ENCODE measurements at places on chromosomes 2 and 18.
A peak's percentile ranks its signal among the peaks of the same experiment; 100 is the strongest.

GRCh38 chr2:62895632-62896009, 155.0 kb upstream of the OTX1 start:
- no peak for DNase-seq

GRCh38 chr2:235568431-235568830, 74.6 kb downstream of the AGAP1 start:
- no peak for DNase-seq

DNA sequence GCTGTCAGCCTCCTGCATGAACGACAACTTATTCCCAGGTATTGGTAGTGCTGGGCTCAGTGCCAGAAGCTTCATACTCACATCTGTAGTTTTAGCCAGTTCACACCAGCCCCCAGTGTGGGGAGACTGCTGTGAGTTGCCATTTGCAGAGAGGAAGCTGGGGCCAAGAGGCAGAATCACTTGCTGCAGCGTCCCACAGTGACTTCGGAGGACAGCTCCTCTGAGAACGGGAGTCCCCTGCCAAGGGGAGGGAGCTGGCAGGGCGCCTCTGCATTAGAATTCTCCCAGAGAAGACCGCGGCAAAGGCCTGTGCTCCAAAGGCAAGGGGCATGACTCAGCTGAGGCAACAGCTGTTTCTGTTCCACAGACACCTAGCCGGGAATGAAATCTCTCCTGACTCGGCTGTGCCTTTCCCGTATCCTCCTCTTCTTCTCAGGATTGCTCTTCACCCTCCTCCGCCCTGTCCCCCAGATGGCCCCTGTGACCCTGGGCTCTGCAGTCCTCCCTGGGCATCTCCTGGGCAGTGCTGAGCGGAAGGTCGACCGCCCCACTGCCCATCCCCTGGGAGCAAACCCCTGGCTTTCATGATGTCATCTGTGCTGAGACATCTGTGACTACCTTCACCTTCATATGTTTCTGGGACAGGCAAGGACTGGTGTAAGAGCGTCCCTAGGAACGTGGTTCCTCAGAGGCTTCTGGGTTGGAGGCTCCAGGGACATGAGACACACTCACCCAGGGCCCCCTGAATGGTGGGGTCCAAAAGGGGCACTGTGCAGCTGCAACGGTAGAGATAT, 18.0 kb downstream of the MAL start:
- peak; percentile 67 for DNase-seq

- no peak for DNase-seq
Observed at GRCh38 chr2:6973895-6974545, 56.8 kb downstream of the RNF144A start.

DNA sequence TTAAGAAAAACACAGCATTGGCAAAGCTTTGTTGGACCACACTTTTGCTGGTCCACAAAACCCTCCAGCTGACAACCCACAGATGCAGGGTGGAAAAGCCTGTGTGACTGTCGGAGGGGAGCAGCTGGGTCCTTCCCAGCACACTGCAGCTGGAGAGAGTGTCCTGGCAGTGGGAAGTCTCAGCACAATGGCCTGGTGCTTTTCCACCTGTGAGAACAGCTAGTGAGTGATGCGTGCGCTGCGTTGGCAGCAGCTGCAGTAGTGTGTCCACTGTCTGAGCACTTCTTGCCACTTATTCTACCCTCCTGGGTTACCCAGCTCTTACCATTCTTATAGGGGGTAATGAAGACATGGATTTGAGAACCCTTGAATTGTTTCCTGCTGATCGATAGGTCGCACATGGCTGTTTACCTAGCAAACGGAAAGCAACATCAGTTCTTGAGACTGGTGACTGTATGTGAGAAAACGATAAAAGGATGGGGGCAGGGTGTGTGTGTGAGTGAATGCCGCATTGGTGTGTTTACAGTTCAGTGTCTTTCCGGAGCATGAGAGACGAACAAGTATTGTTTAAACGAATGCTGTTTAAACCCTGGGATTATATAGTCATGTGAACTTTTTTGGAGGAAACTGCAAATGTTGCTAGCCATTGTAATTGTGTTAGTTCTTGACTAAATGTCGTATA, 69.7 kb downstream of the LYPD6 start:
- DNase-seq = no peak

DNA sequence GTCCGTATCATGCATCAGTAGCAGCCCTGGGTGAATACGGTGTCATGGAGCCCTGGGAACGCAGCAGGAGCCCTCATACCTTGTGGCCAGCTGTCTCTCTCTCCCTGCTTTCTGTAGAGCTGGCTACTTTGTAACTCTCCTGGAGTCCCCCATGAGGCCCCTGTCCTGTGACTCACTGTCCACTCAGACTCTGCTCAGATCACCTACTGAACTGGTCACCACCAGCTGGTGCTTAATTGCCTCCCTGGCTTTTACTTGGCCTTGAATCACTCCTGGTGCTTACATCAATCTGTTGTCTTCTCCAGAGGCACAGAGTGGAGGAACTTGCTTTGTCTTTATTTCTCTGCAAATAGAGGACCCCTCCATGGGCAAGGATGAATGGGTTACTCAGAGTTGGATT, 172.7 kb downstream of the HRH4 start:
- DNase-seq = no peak

DNA sequence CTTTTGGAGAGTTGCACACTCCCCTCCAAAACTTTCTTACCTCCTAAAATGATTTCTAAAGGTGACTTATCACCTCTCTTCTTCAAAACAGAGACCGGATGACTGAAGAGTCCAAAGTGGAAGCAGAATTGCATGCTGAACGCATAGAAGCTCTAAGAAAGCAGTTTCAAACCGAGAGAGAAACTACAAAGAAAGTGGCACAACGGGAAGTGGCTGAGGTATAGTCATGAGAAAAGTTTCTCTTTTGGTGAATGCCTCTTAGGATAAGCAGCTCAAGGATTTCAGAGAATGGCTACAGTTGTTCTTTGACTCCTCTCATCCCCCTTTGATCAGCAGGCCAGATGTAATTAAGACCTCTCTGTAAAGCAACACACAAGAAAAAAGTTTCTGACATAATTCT, 73.6 kb downstream of the GTF3C3 start:
- no peak for DNase-seq

DNA sequence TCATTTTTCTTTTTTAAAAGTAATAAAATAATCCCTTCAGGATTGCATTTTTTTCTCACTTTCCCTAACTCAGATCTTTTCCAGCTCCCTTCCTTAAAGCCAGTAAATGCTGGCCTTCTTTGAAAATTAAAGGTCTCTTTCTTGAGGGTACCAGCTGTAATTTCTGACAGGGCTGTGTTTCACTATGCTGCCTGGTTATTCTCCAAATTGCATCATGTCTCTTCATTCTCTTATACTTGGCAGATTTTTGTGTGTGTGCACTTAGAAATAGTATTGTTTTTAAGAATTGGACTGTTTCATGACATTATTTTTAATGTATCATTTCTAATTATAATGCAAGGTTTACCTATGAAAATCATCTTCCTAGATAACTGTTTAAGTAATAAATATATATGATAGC, 72.0 kb upstream of the EPB41L5 start:
- no peak for DNase-seq

GRCh38 chr2:176477336-176477735, 208.1 kb downstream of the MTX2 start:
- no peak for DNase-seq

- no peak for DNase-seq
Observed at GRCh38 chr2:72994282-72994990, 77.1 kb downstream of the SFXN5 start.

- DNase-seq = no peak
Observed at GRCh38 chr18:73839441-73839840, 308.2 kb downstream of the FBXO15 start.

GRCh38 chr2:69830045-69830905, 815 bp downstream of the GMCL1 start:
- peak; percentile 18 for DNase-seq

- DNase-seq = no peak
Observed at GRCh38 chr2:213932-214693, 49.7 kb downstream of the SH3YL1 start.

GRCh38 chr2:36490749-36491148, 107.2 kb downstream of the FEZ2 start:
- DNase-seq = no peak

- no peak for DNase-seq
Observed at GRCh38 chr2:26569216-26570082, 71.7 kb downstream of the CIB4 start.

DNA sequence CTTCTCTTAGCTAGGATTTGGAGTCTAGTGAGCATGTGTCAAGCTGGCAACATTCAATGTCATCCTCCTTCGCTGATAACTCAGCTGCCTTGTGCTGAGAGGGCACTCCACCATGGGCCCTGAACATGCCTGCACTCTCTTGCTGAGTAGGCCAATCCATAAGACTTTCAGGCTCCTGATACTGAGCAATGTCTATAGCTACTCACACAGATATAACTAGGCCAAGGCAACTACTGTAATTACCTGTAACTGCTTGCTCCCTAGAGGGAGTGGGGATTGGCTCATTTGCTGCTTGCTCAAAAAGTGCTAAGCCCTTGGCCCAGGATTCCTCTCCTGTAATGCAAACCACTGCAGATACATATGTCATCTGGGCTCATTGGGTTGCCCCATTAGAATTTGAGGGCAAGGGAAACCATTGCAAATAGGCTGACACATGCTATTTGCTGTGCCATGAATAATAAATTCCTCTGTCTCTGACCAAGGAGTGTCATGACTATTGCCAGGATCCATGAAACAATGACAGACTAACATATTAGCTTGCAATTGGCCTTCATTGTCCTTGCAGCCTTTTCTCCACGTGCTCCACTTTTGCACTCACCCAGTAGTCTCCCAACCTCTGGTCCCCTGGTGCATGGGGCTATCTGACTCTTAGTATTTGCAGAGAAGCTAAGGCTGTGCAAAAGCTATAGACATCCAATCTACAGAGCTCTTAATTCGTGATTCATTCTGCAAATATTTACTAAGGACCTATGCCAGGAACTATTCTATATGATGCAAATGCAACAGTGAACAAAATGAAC, 36.9 kb upstream of the BMPR2 start:
- DNase-seq = no peak

DNA sequence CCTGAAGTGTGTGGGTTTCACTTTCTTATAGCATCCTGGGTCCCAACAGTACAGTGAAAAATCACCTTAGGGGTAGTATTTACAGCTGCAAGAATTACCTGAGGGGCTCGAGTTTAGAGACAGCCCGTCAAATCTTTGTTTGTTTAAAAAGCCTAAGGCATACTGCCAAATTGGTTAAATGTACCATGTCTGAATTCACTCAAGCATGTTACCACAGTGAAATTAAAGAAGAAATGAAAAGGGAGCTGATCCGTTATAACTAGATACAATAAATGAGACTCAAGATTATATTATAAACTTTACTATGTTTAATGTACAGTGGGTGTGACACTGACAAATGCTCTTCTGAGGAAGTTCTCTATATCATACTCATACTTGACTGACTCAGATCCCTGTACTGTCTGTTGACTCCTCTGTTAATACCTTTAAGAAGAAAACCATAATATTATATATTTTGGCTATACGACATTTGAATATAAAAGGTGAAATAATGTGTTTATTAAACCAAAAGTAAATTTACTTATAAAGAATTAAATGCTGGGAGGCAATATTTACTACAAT, 107.3 kb downstream of the TMEFF2 start:
- DNase-seq = no peak

DNA sequence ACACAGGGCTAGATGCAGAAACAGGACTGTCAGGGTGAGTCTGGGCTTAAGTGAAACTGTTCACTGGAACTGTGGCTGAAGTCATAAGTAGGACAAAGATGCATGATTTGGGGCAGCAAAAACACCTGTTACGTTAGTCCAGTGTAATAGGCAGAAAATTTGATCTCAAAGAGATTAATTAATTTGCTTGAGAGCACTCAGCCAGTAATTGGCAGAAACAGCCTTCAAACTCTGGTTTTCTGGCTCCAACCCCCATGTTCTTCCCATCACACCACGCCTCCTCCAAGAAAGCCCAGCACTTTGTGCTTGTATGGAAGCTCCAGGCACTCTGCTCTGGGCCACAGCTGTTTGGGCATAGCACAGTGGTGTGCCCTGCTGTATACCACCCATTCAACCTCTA, 54.0 kb downstream of the CNTNAP5 start:
- no peak for DNase-seq

GRCh38 chr2:55160422-55160821, 71.7 kb downstream of the CLHC1 start:
- DNase-seq = no peak

DNA sequence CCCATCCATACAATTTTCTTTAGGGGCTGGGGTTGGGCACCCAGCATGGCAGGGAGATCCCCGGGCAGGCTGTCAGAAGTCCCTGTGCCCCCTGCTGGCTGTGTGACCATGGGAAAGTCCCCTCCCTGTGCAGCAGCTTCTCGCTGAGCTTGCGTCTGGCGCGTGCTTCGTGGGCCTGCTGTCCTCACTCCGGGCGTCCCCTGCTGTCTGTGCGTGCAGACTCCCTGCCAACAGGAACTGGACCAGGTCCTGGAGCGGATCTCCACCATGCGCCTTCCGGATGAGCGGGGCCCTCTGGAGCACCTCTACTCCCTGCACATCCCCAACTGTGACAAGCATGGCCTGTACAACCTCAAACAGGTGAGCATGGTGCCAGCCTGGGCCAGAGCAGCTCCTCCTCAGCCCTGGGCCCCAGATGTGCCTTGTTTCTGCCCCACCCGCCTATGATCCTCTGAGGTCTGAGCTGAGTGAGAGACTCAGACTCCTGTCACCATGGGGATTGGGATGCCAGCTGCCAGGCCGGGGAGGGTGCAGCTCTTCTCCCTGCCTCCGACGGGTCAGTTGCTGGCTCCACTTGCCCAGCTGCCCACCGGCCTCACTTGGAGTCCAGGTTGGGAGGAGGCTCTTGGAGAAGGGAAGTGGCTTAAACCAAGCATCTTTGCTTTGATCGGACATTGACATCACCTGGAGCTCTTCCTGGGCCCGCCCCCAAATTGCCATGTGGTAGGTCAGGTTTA, 28.6 kb downstream of the IGFBP2 start:
- DNase-seq = no peak

DNA sequence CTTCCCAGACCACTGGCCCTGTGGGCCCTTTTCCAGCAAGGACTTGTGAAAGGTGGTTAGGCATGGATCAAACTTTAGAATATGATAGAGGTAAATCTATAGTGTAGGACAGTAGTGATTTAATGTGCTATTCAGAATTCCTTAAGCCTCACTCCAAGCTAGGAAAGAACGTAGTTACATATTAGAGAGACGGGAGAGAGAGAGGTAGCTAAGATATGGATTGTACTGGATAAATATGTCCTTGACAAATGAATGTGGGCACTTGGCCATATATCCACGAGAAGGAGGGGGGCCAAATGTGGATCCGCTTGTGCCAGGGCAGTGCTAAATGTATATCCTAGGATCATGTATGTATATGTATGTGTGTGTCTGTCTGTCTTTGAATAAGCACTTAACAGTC, 6.5 kb downstream of the KCNJ3 start:
- no peak for DNase-seq

GRCh38 chr2:74602586-74603281, 45.4 kb downstream of the M1AP start:
- DNase-seq = no peak

GRCh38 chr2:41736105-41736567, 311.7 kb upstream of the PKDCC start:
- DNase-seq = no peak

Data from prostate gland (tissue), 2 donors.